ENCODE measurements at places on chromosomes 4 and X. TPM values are rescaled to one million over a fixed set of nuclear protein-coding genes. Genes with fewer than 3 reads are reported as not detected.

DNA sequence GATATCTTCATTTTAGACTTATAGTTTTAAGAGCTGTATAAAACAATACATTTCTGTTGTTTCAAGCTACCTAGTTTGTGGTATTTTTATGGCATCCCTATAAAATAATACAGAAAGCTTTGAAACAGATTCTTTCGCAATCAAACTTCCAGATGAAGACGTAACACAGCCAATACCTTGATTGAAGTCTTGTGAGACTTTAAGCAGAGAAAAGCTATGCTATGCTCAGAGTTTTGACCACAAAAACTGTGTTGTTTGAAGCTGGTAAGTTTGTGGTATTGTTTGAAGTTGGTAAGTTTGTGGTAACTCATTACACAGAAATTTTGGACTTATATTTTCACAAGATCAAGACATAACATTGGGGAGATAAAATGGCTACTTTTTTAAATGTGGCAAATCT is 201.8 kb upstream of the UGT8 start:
- peak; percentile 43 for DNase-seq
- H3K36me3 ChIP-seq: no peaks in the 10 kb centered on the region
- H3K27me3 ChIP-seq: no peaks in the 10 kb centered on the region
- H3K4me1 ChIP-seq: no peaks in the 10 kb centered on the region

- no peak overlapping the region for H3K4me3 ChIP-seq
- H3K27me3 ChIP-seq: no peaks in the 10 kb centered on the region
- DNase-seq: no peak
- H3K36me3 ChIP-seq: no peaks in the 10 kb centered on the region
- H3K27ac ChIP-seq: no peak overlapping the region
These were observed 33.5 kb downstream of the SLC10A6 start for GRCh38 chr4:86815653-86816052.

- no peaks in the 10 kb centered on the region for H3K36me3 ChIP-seq
- H3K4me1 ChIP-seq: peaks cover 8% of the 10 kb centered on the region
- DNase-seq: no peak
- no peak overlapping the region for H3K4me3 ChIP-seq
- no peak overlapping the region for H3K27ac ChIP-seq
These were observed 213.2 kb downstream of the CAMK2D start for GRCh38 chr4:113548303-113548702.

DNA sequence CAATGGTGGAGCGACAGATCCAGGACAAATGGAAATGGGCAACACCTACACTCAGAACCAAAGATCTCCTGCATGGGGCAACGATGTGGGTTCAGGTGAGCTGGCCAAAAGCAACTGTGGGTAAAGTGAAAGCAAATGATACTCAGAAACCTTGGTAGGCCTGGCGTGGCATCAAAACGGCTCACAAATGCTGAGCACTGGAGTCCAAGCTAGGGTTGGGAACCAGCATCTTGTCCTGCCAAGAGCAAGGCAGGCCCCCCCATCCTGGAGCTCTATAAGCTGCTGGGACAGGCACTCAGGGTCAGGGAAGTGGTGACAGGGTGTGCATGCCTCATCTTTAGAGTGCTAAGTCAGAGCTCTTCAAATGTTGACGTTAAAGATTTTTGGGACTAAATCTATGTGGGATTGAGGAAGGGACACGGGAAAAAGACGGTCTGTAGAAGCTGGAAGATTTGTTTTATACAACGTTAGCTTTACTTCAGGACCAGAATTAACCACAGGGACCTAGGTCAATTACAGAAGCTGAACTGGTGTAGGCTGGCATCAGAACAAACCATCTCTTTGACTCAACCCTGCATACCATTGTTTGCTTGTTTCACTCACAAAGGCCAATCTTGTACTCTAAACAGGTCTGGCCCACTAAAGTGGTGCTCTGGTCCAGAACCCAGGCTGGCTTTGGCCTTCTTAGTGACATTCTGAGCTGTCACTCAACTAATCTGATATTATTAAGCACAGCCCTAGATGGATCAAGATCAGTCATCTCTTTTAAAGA is 10.7 kb downstream of the ATP8A1 start:
- no peak overlapping the region for H3K4me3 ChIP-seq
- no peak overlapping the region for H3K27ac ChIP-seq
- no peaks in the 10 kb centered on the region for H3K27me3 ChIP-seq
- no peaks in the 10 kb centered on the region for H3K36me3 ChIP-seq
- no peak for DNase-seq
- H3K4me1 ChIP-seq: peaks cover 52% of the 10 kb centered on the region

DNA sequence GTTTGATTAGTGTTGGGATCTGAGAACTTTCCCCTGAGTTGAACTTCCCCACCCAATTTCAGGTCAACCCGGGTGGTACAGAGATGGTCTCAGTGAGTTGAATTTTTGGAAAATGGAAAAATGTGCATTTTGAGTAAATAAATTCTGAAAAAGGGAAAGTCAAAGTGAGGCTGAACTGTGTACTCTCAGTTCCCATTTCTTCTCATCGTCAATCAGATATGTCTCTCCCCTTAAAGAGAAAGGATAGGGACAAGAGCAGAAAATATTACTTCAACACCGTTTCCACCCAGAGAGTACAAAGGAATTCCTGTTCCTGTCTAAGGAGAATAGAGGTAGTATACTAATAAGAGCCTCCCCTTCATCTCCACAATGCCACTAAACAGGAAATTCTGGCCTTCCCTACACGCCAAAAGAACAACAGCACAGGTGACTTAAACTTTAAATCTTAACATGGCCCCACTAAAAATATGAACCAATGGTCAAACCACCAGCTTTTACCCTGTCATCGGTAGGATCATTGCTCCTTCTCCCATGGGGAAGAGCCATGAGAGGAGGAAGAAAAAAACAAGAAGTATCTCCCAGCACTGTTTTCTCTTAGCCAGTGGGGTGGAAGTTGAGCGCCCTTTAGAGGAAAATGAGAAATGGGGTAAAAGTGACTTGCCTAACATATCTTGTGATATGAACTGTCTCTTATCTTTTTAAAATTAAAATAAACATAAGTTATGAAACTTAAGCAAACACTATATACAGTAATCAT is 30.3 kb downstream of the BMP3 start:
- no peak for DNase-seq
- H3K27ac ChIP-seq: no peak overlapping the region
- no peak overlapping the region for H3K4me3 ChIP-seq

DNA sequence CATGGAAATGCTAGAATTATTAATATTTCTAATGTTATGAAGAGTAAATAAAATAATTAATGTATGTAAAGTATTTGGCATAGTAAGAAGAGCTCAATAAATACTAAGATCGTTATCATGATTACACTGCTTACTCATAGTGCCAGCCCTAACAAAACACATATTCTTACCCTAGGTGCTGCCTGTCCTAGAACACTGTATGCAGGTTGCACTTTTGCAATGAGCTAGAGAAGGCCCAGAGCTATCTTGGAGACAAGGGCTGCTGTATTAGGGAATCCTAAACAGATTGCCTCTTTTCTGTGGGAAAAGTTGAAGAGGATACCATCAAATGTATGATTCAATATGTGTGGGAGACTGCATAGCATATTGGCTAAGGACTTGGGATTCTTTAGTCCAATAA is 48.0 kb upstream of the TMEM164 start:
- H3K4me3 ChIP-seq: no peak overlapping the region
- no peaks in the 10 kb centered on the region for H3K36me3 ChIP-seq
- H3K27ac ChIP-seq: no peak overlapping the region
- H3K4me1 ChIP-seq: no peaks in the 10 kb centered on the region
- no peaks in the 10 kb centered on the region for H3K27me3 ChIP-seq

Gene ARHGAP24
- not detected for polyA plus RNA-seq
